ENCODE measurements at places on chromosomes 5 and 9.

GRCh38 chr5:123090661-123091297, 1.7 kb downstream of the PRDM6 start:
- DNase-seq = peak; percentile 27

GRCh38 chr5:33409435-33410170, 31.2 kb upstream of the TARS1 start:
- no peak for DNase-seq

DNA sequence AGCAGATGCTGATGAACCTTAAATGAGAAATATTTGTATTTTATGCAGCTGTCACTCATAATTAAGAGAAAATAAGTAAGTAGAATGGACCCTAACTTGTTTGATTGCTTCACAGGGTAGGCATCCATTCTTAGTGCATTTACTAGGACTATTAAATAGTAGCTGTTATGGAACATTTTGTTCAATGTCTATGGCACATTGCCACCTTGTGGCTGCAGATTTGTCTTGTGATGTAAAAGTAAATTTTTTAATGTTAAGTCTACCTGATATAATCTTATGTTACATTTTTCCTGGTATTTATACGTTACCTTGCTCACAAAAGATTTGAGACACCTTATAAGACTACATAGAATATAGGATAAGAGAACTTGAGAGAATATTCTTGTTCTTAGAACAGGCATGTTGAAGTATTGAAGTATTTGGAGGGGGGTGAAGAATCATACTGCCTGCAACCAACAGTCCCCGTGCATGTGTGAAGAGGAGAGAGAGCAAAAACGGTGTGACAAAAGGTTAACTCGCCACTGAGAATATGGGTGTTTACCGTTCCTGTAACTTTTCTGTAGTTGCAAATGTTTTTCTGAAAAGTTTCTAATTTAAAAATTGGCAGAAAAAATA, 161.1 kb downstream of the MAST4 start:
- DNase-seq = peak; percentile 33

GRCh38 chr9:2291980-2292704, 277.0 kb downstream of the SMARCA2 start:
- DNase-seq = peak; percentile 17

- peak; percentile 61 for DNase-seq
These were observed 148.7 kb downstream of the LURAP1L start for GRCh38 chr9:12923468-12924009.

- peak; percentile 78 for DNase-seq
These were observed 828 bp downstream of the ZSWIM6 start for GRCh38 chr5:61332851-61333320.

- no peak for DNase-seq
These were observed 44.2 kb upstream of the STARD4 start for GRCh38 chr5:111556501-111556900.

- no peak for DNase-seq
These were observed 127.1 kb upstream of the SAP30L start for GRCh38 chr5:154318691-154319090.

GRCh38 chr9:17017931-17018491, 116.8 kb upstream of the CNTLN start:
- DNase-seq = peak; percentile 68

DNA sequence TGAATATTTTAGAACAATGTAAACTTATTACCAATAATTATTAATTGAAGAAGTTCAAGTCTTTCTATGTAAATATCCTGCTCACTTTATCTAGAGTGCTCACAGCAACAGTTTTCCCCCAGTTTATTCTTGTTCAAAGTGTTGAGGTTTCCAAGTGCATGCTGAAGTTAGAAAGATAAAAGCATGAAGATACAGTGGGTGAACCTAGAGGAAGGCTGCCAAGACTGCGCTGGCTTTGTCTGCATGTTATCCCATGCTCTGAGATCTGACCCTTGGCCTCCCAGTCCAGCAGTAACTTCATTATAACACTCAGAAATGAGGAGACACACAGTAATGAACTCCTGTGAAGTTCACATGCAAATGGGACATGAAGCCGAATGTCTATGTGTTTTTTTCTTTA, 76.0 kb upstream of the PIP5K1B start:
- DNase-seq = no peak

All from AG08396 (cell line).